ENCODE measurements at places on chromosomes 5 and 9.

- no peak for DNase-seq
These were observed 73.0 kb downstream of the ENC1 start for GRCh38 chr5:74567411-74567995.

DNA sequence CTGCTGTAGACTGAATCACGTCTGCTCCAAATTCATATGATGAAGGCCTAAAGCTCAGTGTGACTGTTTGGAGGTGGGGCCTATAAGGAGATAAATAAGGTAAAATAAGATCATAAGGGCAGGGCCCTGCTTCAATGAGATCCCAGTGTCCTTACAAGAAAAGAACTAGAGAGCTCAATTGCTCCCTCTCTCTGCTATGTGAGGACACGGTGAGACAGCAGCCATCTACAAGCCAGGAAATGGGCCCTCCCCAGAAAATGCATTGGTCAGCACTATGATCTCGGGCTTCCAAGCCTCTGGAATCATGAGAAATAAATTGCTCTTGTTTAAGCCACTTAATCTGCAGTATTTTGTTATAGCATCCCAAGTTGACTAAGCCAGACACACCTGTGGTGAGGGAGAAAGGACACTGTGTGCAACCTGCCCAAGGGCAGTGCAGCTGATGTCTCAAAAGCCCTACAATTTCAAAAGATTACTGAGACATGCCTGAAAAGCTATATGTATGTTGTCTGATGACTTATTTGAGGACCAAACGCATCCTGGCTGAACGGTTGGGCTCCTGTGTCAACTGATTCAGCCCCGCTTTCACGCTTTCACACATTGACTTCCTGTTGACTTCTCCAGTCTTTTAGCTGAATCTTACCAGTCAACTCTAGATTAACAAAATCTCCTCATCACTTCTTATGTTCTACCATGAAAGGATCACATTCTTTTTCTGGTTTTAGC is 13.2 kb downstream of the GZMK start:
- peak; percentile 18 for DNase-seq

DNA sequence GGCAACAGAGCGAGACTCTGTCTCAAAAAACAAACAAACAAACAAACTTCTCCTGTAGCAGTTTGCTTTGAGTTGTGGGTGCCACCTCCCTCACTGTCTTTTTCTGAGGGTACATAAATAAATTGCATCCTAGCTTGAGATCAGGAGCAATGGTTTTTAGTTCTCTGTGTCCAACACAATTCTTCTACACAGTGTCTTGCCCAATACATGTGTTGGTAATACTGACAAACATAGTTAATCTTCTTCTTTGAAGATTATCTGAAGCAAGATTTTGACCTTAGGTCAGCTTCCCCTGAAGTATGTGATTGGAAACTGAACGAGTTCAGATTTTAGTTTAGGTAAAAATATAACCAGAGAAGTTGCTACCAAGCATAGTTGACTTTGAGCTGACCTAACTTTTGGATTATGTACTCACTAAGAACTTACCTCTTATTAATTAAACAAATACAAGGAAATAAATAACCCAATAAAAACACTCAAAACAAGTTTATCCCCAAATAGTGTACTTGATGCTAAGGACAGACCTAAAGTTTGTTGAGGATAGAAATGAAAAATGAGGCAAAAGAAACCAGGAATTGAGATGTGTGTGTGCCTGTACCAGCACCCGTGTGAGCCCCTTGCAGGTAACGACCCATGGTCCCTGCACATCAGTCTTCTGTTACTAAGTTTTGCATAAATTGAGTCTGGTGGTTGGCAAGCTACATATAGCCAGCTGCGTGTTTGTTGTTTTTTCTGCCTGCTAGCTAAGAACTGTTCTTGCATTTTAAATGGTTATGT is 16.2 kb downstream of the TJP2 start:
- no peak for DNase-seq

- DNase-seq, result no peak
These were observed 16.6 kb downstream of the POU5F2 start for GRCh38 chr5:93724791-93725190.

GRCh38 chr9:125268394-125269013 is 6.9 kb downstream of the GAPVD1 start:
- no peak for DNase-seq

DNA sequence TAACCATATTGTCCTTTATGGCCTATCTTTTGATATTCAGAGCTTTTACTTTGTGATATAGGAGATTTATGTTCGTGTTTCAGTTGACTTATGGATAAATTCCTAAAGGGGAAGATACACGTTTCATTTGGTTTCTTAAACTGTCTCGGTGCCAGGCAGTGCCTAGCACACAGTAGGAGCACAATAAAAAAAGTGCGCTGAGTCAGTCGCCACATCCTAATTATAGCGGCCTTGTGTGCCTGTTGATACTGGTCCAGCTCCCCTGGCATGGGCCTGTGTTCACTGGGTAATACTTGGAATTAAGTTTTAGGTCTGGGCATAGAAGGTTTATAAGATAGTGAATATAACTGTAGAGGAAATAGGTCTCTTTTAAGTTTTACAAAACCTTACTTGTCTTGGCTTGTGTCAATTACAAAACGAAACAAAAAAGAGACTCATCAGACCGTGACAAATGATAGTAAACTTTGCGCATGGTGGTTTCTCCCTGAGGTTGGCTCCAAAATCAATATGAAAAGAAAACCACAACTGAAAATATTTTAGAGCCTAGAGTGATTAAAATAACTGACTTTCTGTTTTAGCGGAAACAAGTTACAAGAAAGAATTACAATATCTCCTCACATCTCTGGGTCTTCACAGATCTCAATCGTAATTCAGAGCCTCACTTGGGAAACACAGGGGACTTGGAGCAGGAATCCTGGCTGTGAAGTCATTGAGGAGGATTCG is 84.8 kb downstream of the MVB12B start:
- no peak for DNase-seq

DNA sequence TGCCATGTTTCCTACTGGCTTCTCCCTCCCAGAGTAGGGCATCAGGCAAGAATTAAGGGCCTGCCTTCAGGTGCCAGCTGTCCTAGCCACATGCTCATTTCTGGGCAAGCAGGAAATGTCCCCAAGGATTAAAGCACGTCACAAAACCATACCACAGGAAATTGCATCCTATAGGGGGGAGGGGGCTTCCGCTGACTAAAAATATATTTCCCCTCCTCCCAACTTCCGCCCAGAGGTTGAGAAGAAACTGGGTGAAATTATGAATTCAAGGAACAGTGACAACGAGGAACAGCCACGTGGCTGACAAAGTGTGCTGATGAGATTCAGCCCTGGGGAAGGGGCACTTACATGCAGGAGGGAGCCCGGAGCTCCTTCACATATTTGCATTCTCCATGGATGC is 4.1 kb downstream of the HBEGF start:
- DNase-seq, result no peak

DNA sequence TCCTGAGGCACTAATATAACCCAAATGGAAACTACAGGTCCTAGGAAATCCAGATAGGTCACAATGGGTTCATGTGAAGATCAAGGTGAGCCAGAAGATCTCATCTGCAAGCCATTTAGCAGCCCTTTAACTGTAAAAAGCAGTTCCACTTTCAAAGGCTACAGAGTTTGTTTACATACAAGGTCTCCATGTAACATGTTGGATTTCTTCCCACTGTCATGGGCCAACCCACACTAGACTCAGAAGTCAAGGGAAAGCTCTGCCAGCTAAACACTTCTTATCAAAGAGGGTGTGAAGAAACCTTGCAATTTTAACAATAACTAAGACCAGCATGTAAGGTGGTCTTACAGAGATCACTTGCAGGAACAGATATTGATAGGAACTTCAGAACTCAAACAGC is 3.8 kb upstream of the CTNNAL1 start:
- DNase-seq, result no peak

DNA sequence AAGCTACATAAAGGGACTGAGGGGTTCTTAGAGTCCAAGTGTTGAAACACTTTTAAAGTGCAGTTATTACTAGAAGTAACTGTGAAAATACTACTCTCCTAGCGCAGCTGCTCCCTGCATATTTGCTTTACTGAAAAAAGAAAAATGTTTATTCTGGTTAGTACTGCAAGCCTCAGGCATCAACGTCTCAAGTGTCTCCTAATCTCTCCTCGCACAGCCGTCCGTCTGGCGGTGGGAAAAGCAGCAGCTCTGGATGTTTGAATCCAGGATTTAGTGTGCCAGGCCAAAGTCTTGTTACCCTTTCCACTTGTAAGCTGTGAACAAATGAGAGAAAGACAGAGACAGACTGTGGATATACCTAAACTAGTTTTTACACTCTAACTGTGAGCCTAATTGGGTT is 31.1 kb downstream of the RORB start:
- no peak for DNase-seq

All from CD4-positive, alpha-beta T cell (primary cell).